Activated T-helper 1 cell treated with anti-CD3 and anti-CD28 coated beads, Interleukin-2, amount 50 U/mL, for 16 hours (primary cell): ENCODE measurements at places on chromosomes 2 and 18.

- DNase-seq, result no peak
These were observed at the start of gene VWA3B for GRCh38 chr2:98086491-98087446. Gene VWA3B (plus strand): TSS chr2:98087167. CDS start chr2:98093093, 5,926 bp downstream.

DNA sequence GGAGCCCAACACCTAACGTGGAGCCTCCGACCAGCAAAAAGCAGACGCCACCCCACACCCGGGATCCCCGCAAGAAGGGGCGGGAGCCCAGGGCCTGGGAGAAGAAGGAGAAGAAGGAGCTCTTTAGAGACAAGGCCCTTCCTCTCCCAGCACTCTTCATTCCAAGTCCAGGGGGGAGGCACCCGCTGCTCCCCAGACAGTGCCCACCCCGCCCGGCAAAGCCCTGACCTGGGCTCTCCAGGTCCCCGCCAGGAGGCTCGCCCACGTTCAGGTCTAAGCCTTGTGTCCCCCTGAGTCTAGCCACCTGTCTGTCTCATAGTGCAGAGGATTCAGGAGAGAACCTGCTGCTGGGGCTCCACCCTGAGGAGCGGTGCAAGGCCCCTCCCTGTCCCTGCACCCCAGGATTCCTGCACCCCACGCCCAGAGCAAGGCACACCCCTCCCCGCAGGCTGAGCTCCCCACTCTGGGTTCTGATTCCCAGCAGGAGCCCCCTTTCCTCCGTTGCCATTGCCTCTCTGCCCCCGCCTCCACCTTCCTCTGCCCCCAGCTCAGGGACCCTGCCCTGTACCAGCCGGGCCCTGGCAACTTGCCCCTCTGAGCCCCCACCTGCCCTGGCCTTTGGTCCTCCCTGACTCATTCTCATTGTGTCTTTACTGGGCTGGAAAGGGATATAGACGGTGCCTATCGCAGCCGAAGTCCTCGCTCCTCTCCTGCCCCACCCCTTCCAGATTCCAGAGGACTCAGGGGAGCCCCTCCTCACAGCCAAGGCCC, 33.5 kb upstream of the GPC1 start:
- no peak for DNase-seq

DNA sequence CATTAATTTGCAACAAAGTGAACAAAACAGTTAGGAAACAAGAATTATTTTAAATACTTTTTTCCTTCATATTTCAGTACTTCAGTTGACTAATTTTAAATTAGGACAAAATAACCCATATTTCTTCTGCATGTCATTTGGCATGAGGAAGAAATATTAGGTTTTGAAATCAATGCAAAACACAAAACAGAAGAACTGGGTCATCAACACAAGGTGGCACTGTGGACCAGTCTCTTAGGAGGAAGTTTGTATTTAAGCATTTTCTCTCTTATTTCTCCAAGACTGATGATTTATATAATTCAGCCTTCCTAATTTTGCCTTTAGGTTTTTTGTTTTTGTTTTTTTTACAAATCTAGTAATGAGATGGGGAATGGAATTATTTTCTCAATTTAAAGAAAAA, 352.8 kb upstream of the KCNH7 start:
- DNase-seq, result no peak

DNA sequence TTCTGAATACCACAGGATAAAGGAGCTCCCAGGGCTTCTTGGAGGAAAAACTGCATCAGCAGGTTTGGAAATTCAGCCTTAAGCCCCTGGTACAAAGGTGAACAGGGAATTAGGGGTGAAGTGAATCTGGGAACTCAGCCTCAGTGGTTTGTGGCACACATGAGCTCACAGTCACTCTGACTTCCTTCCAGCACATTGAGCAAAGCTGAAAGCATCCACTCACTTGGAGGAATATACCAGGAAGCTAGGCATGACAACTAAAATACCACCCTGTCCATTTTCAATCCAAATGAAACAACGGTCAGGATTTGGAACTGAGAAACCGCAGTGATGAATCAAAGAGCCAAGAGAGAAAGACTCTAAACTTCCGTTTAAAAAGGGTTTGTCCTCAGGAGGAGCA, 216.1 kb downstream of the ICOS start:
- DNase-seq, result no peak

DNA sequence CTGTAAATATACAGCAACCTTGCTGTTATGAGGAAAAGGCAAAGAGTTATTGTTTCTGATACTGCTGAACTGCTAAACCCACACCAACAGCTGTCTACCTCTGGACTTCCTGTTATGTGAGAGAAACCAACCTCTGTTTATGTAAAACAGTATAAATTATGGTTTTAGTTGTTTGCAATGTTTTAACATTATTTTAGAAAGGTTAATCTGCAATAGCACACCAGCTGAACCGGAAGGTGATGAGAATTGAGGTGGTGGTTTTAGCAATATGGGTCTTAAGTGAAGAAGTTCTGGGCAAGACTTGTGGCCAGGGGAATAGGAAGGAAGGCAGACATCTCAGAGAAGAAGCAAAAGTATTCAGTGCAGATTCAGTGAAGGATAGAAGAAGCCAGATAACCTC, 237.8 kb downstream of the PLCL1 start:
- DNase-seq, result no peak

GRCh38 chr2:79935771-79936657, 368.5 kb downstream of the LRRTM1 start:
- no peak for DNase-seq

- no peak for DNase-seq
These were observed 101.4 kb downstream of the RBMS1 start for GRCh38 chr2:160392201-160392600.

DNA sequence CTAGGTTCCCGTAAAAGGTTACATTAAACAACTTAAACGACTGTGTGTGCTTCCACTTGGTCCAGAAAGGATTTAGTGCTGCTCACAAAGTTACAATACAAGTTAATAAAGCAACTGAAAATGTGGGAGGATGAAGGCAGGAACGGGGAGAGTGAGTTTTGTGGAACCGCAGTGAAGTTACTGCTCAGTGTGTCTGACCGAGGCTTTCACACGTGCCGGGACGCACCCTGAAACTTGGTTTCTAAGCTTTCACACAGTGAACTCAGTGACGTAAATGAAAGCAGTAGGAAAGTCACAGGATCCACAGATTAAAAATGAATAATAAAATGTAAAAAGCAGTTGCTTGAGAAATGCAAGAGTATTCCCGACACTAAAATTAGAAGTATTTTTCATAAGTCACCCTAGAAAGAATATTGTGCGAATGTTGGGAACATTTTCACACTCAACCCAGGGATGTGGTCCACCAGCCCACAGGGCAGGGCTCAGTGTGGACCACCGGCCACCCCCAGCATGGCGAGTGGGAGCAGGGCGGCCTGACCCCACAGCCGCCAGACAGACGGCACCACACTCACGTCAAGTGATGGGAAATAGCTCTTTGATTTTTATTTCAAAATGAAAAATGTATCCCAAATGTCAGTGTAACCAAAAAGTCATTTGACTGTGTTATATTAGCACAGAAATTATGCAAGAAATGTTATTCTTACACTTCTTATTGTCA, 32.6 kb upstream of the CHMP1B start:
- DNase-seq, result no peak

GRCh38 chr2:15555760-15556193, 5.4 kb downstream of the NBAS start:
- DNase-seq, result no peak

- no peak for DNase-seq
These were observed 38.7 kb downstream of the ZC3H8 start for GRCh38 chr2:112216167-112216566.

DNA sequence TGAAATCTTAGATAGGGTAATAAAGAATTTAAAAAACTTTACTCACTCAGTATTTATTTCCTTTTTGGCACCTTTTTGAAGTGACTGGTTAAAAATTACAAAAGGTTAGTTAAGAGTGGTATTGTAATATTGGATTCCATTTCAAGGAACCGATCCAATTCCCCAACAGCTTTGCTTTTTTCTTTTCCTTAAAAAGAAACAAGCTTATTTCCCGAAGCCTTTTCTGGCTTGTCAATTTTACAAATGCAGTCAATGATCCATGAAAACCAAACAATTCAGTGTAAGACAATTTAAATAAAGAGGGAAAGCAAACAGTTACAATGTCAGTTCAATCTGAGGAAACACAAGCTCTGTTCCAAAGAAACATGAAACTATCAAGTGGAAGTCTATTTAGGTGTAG, 200.2 kb downstream of the RIT2 start:
- DNase-seq, result no peak

DNA sequence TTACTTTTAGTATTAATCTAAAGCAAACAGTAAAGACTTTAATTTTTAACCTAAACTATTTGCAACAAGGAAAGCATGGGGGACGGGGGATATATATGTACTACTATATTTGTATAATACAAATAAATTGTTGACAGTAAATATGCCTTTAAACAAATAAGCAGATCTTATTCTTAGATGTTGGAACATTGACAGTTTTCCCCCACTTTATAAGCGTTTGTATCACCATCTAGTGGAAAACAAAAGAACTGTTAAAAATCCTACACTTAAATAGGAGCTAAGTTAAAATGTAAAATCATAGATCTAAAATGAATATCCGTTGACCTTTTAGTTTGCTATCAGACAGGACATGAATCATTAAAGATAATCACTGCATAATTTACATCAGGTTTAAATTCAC, 50.0 kb downstream of the RBBP8 start:
- no peak for DNase-seq

GRCh38 chr2:45974762-45975408, 322.3 kb upstream of the EPAS1 start:
- DNase-seq, result no peak

GRCh38 chr2:9648821-9649220, 18.0 kb upstream of the YWHAQ start:
- DNase-seq, result no peak

- DNase-seq, result no peak
These were observed 47.7 kb upstream of the GBX2 start for GRCh38 chr2:236215761-236216333.

- no peak for DNase-seq
These were observed 718.8 kb downstream of the DPP10 start for GRCh38 chr2:115161081-115161770.
